CD4-positive, alpha-beta T cell (primary cell): ENCODE measurements at places on chromosomes 3 and 15.

- no peak for DNase-seq
Observed at GRCh38 chr3:120903221-120903620, 4.8 kb upstream of the STXBP5L start.

GRCh38 chr15:46644501-46645481, 1010.0 kb downstream of the SQOR start:
- DNase-seq, result no peak

DNA sequence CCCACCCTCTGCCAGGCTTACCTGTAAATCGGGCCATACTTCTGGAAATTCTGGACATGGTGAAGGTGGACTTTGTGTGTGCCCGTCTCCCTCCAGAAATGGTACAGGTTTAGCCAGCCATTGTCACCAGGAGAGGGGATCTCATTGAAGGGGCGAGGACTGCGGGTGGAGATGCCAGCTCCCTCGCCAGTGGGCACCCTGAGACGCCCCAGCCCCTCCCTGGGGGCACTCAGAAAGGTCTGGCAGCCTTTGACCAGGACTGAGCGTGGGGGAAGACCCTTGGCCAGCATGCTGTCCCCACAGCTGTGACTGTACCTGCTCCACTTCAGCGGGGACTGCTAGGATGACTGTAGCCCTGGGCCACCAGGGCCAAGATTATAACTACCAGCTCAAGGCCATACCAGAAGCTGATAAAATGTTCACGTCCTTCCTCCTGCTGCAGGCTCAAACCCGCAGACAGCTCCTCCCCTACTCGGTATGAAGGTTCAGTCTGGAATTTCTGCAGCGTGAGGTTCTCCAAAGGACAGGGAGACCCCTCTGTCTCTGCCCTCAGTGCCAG, at the start of gene CYP11A1:
Gene CYP11A1 (minus strand): TSS at position 351 of the 559 bp plus-strand sequence. CDS start 61 bp downstream, at position 290.
- no peak for DNase-seq

DNA sequence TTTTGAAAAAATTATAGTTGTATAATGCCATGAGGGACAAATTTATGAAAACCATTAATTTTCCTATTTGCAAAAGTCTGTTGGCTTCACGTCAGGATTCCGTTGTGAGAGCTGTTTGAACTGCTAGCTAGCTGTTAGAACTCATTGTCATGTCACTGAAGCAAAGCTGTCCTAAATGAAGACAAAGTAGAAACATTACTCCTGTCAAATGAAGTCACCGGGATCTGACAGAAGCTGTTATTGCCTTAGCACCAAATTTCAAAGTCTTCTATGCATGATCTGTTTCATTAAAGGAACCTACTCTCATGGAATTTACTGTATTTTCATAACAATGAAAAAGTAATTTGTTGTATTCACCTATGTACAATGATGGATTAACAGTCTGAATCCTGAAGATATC, 479.8 kb downstream of the PLOD2 start:
- DNase-seq, result no peak

DNA sequence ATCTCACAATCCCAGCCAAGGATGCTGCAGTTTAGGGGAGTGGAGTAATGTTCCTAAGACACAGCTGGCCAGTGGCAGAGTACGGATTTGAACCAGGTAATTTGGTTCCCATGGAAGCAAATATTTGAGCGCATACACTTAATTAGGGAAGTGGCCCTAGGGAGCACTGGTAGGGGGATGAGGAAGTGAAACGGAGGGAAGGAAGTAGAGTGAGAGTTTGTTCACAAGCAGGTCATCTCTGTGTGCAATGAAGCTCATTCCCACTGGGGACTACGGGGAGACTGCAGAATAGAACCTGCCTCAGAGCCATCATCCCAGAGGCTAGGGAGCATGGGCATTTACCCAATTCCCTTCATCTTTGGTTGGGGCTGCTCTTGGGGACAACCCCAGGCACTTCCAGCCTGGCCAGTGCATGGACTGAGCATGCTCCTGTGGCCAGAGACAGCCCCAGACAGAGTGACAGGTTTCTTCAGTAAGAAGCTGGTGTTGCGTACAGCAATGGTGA, 317.2 kb upstream of the PROK2 start:
- no peak for DNase-seq

- no peak for DNase-seq
Observed at GRCh38 chr15:99486371-99487336, 79.1 kb upstream of the MEF2A start.

DNA sequence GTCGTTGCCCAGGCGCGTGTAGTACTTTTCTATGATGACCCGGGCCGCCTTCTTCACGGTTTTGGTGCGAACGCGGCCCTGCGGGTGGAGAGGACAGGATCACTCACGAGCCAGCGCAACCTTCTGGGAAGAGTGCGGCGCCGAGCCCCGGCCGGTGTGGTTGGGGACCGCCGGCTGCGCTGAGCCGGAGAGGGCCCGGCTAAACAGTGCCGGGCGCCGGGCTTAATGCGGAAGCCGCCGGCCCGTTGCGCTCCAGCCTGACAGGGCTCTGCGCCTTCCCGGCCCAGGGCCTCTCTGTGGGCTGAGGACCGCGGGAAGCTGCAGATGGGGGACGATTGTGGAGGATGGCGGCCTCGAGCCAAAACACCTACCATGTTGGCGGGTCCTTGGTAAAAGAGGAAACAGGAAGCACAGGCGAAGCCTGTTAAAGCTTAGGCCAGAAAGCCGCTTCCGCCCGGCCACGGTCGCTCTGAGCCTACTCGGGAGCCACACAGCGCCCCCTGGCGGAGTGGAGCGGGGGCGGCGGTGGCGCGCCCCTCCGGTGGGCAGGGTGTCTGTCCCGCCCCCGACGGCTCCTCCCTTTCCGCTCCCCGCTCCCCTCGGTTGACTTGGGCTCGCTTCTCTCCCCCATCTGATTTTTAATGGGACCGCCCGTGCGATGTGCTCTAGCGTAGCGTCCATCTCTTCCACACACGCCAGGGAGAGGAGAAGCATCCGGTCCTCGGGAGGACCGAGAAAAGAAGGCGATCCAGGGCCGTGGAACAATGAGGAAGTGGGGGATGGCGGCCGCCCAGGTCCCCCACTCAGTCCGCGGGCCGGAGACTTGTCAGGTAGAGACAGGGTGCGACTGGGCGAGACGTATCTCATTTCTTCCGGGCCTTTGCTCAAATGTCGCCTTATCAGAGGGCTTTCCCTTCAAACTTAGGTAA, at the start of gene RPS17:
Gene RPS17 (minus strand): TSS at position 403 of the 929 bp plus-strand sequence. CDS start 29 bp downstream, at position 374.
- DNase-seq, result peak; percentile 99

DNA sequence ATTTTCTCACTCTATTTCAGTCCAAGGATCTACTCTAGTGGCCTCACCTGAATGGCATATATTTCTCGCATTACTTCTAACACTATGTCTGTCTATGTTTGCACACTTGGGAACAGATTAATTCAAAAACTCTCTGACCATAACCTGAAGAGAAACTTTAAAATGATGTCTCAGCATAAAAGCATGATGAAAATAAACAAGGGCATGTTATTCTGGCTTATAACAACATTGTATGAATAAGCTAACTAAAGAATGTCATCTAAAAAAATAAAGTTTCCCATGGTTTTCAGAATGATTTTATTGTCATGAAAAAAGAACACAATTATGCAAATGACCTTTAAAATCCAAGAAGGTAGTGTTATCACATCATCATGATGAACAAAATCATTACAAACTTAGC, 85.5 kb upstream of the ROBO2 start:
- DNase-seq, result no peak

- no peak for DNase-seq
Observed at GRCh38 chr3:189109145-189109544, 62.6 kb upstream of the TPRG1 start.

DNA sequence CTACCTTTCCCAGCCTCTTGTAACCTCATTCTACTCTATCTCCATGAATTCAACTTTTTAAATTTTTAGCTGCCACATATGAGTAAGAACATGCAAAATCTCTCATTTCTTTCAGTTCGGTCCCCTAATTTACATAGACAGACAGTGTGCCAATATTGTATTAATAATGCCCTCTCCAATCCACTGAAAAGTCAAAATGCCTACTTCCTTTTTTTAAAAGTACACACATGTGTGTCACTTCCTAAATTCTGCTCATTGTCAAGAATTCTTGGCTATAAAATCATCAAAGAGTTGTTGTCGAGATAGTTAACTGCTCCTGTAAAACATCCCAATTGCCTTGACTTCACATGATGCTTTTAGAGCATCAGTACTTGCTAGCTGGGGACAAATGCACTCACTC, 84.2 kb upstream of the IL12A start:
- no peak for DNase-seq

DNA sequence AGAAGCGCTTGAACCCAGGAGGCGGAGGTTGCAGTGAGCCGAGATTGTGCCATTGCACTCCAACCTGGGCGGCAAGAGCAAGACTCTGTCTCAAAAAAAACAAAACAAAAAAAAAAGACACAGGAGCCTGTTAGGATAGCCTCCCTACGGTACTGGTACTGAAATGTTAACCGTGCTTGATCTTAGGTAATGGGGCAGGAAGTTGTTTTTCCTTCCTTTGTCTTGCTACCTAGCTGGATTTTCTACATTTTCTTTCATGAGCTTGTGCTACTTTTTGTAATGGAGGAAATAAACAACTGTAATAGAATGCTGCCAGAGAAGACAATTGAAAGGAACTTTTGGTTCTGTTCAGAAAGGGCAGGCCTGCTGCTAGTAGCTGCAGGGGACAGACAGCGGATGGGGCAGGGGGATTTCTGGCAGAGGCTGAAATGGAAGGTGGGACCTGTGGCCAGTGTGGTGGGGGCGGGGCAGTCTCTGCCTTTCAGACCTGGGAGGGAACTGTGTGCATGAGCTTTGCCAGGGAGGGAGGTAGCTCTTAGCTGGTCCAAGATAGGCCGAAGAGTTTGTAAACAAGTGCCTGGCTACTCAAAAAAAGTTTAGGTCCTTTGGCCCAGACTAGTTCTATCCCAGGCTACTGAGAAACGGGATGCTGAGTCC, 49.0 kb upstream of the SEMA4B start:
- DNase-seq, result no peak

GRCh38 chr15:25667829-25668228, 195.3 kb downstream of the ATP10A start:
- no peak for DNase-seq

- no peak for DNase-seq
Observed at GRCh38 chr3:56356808-56357207, 111.5 kb downstream of the ERC2 start.

DNA sequence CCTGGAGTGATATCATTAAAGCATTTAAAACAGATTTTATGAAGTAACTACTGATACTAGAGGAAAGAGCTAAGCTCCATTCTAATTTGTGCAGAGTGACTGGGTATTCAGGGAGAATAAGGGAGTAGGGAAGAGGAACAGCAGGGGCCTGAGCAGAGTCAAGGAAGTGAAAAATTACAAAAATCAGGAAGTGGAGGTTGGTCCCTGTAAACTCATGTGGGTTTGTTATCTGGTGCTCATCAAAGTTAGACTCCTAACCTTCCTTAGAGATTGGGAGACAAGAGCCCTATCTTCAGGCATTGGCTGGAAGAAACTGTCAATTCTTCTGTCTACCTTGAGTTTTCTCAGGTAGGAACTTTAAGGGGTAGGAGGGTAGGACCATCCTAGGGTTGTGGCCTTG, 82.5 kb downstream of the NEK11 start:
- DNase-seq, result no peak

DNA sequence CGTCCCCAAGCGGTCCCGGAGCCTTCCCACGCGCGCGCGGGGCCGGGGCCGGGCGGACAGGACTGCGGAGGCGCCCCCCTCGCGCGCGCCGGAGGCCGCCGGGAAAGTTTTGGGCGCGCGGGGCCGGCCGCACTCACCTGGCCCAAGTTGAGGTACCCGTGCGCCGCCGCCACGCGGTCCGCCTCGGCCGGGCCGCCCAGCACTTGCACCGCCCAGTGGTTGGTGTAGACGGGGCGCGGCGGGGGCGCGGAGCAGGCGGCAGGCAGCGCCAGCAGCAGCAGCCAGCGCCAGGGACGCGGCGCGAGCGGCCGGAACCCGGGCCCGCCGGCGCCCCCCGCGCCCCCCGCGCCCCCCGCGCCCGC, 289 bp downstream of the PCSK6 start:
- no peak for DNase-seq

DNA sequence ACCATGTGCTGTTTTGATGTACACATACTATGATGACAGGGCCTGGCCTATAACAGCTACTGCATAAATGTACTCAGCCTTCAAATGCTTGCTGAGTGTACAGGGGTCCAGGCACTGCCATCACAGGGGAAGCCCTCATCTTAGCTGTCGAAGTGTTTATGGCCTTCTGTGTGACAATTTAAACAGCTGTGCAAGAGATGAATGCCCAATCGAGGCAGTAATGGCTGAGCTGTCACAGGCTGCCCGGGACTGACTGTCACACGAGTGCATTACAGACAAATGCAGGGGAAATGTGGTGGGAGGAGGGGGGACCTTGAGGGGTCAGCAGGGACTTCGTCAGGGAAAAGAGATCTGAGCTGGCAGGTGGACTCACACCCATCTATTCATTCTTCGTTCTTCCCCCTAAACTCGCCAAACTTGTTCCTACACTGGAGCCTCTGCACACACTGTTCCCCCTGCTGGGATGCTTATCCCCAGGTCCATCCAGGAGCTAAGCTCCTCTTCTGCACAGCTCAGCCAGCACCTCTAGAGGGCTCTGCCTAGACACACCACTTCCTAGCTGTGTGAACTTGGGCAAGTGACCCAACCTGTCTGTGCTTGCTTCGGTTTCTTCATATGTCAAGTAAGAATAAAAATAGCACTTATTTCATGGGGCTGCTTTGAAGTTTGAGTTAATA, 156.2 kb upstream of the IQSEC1 start:
- no peak for DNase-seq

- no peak for DNase-seq
Observed at GRCh38 chr3:70612920-70613319, 300.5 kb upstream of the MDFIC2 start.

DNA sequence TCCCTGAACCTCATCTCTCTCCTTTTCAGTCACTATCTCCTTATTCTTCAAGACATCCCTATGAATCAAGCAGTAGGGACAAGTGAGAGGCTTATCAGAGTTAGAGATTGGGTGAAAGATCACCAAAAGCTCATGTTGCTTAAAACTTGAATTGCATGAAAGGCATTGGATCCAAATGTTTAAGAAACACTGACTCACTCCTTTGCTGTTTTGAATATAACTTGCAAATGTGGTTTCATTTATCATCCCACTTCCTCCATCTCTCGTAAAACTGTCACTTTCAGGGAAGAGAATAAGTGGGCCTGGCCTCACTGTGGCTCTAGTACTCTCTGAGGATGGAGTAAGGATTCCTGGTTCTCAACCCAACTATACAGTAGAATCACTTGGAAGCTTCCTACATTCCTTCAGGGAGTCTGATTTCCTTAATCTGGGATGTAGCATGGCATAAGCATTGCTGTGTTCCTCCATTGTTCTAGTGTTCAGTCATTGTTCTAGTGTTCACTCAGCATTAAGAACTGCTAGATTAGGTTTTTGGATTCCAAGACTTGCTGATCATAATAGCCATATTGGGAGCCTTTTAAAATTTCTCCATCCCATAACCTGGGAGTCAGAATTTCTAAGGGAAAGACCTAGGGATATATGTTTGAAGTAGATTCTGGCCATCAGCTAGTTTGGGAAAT, 171.8 kb downstream of the TMEM108 start:
- DNase-seq, result no peak
